ENCODE measurements at places on chromosomes 16 and 17.
A peak's percentile ranks its signal among the peaks of the same experiment; 100 is the strongest.

DNA sequence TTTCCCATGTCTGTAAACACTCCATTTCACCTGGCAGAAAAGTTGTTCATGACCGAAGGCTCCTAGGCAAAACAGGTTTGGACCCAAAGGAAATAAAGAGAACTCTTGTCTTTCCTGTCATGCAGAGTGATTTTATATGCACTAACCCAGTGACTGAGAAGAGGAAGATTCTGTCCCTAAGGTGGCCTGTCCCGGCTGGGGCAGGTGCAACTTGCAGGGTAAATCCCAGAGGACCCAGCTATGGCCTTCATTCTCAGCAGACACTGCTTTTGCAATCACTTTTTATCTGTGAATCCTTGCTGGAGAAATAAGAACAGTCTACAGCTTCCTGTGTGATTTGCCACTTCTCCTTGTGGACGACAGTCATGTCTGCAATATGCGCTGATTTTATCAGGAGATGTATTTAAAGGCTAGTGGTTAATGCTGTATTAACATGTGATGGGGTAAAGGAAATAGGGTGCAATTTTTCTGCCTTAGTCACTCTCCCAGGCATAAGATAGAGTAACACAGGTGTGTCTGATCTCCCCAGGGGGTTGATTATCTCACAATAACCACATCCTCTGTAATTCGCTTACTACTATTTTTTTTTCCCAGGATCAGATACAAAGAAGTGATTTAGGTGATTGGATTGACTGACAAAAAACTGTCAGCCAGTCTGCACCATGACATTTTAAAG lies 696.8 kb upstream of the SOX9 start:
- peak; percentile 1 for DNase-seq

- no peak for DNase-seq
Measured at GRCh38 chr16:51896013-51896412, 650.9 kb downstream of the TOX3 start.

DNA sequence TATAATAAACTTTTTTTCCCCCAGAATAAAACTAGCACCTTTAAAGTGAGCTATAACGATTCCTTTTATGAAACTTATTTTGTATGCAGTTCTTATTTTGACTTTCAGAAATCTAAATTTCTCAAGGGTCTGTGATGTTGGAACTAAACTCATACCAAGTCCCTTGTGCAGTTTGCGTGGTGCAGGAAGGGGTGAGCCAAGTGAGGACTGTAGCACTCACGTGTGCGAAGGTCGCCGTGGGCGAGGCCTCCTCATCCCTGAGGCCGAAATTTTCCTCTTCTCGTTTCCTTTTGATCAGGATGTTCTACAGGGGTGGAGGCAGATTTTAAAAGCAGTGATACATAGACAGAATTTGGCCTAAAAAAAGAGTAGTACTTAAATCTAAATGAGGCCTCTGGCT lies 73.7 kb downstream of the RPTOR start:
- DNase-seq: no peak

- no peak for DNase-seq
Measured at GRCh38 chr17:19398301-19399181, 11.6 kb upstream of the MFAP4 start.

DNA sequence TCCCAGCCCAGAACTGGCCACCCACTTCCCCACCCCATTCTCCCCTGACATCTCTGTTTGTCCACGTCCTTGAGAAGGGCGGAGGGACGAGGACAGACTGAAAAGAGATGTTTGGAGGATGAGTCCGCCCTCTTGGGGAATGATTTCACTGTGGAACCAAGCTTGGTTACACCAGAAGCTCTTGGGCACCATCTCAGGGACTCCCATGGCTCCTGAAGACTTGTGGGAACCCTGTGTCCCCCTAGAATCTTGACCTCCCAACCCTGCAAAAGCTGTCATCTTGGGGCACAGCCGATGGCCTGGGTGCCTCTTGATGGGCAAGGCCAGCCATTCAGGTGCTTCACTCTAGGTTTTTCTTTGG lies 25.9 kb upstream of the LITAF start:
- DNase-seq: no peak

GRCh38 chr17:75826561-75827307 lies 17.5 kb downstream of the UNC13D start:
- peak; percentile 12 for DNase-seq

GRCh38 chr17:17902376-17902775 lies 65.6 kb upstream of the SREBF1 start:
- DNase-seq: no peak

Data from GM06990 (cell line).